ENCODE measurements at places on chromosomes 4 and X.

- DNase-seq = no peak
Observed at GRCh38 chrX:5117816-5118215, 1110.9 kb downstream of the NLGN4X start.

- peak; percentile 29 for DNase-seq
Observed at GRCh38 chrX:45806410-45807121, 605.9 kb upstream of the DIPK2B start.

GRCh38 chrX:124605511-124605910 is 259.1 kb downstream of the SH2D1A start:
- no peak for DNase-seq

DNA sequence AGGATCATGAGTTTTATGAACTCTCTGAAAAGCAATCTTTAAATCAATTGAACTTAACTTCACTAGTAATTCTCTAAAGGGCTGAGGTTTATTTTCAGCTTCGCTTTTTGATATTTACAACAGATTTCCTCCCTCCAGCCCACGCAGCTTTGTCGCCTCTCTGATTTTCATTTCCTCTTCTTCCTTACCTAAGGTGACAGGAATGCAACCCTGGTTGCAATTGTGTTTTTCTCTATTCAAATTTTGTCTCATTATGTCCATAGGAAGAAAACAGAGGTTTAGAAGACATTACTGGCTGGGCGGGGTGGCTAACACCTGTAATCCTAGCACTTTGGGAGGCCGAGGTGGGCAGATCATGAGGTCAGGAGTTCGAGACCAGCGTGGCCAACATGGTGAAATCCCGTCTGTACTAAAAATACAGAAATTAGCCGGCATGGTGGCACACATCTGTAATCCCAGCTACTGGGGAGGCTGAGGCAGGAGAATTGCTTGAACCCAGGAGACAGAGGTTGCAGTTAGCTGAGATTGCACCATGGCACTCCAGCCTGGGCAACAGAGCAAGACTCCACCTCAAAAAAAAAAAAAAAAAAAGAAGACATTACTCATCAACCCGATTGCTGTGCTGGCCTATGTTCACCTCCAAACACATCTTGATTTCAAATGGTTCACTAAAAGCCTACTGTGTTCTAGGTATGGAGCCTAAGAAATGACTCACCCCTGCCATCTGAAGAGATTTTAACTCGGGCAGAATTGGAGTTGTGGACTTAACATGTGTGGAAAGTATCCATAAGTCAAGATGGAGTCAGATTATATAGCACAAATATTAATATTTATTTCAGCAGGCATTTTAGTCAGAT is 36.8 kb downstream of the VSIG4 start:
- no peak for DNase-seq

GRCh38 chr4:158020176-158020575 is 152.6 kb downstream of the GASK1B start:
- DNase-seq = no peak

- no peak for DNase-seq
Observed at GRCh38 chr4:121451310-121451709, 70.5 kb upstream of the QRFPR start.

DNA sequence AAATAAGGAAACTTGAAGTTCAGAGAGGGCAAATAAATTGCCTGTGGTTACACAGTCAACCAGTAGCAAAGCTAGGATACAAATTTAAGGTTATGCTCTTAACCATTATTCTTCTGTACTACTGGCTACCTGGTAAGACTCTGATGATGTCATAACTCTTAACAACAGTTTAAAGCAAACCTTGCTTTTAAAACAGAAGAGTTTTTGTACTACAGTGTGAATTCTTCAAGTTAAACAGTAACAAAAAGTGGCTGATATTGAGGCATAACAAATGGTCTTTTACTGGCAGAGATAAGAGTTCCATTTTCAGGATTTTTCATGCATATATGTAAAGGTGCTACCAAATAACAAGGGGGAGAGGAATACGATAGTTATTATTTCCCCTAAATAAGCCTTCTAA is 23.4 kb downstream of the TAB3 start:
- no peak for DNase-seq

GRCh38 chr4:53702334-53703266 is 111.3 kb upstream of the LNX1 start:
- no peak for DNase-seq

- peak; percentile 28 for DNase-seq
Observed at GRCh38 chrX:71998836-71999509, 88.3 kb downstream of the NHSL2 start.

DNA sequence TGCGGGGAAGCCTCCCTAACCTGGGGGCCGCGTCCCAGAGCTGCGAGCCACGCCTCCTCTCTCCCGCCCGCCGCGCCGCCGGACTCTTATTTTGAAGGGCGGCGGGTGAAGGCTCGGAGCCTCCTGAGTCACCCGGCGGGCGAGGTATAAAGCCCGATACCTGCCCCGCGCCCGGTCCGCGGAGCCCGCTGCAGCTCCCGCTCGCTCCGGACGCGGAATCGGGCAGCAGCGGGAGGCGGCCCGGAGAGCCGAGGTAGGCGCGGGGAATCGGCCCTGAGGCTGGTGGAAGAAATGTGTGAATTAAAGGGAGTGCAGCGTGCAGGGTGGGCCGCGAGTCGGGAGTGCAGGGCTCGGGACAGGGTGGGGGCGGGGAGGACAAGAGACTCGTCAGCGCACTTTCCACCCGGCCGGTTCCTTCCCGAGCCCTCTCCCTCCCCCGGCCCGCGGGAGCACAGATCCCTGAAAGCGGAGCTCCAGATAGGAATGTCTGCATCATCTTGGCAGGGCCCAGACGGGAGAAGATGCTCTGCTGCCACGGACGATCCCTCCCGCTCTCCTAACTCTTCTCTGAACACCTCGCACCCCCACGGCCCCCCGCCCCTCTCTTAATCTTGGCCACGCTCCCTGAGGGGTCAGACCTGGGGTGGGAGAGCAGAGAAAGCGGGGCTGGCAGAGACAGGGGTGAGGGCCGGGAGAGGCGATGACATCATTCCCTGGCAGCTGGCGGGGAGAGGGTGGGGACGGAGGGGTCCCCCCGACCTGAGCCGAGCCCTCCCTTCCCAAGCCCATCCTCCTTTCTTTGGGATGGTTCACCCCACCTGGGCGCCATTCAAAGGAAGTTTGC is 177.9 kb downstream of the CBR4 start:
- DNase-seq = peak; percentile 74

- no peak for DNase-seq
Observed at GRCh38 chr4:71609651-71610050, 174.2 kb downstream of the GC start.

GRCh38 chr4:57119054-57119651 is 9.0 kb upstream of the IGFBP7 start:
- DNase-seq = no peak

- DNase-seq = no peak
Observed at GRCh38 chrX:115940888-115941332, 229.6 kb upstream of the AGTR2 start.

- no peak for DNase-seq
Observed at GRCh38 chrX:28321286-28321685, 266.0 kb upstream of the IL1RAPL1 start.

DNA sequence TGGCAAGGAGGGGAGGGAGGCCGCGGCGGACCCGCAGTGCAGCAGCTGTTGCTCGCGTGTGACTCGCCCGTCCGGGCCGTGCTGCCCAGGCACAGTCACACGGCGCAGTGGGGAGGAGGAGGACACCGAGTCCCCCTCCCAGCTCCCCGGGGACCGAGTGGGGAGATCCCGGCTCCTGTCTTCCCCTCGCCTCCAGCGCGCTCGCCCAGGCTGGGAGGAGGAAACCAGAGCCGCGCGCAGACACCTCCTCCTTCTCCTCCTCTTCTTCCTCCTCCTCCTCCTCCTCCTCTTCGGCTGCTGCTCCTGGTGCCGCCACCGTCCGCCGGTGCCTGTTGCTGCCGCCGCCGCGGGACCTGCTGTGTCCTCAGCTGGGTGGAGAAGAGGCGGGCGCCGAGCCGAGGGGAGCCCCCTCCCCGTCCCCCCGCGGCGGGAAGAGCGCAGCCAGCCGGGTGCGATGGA is at the start of gene TBC1D1:
TBC1D1 (plus strand) TSS at position 284 of the 459 bp plus-strand sequence. CDS start 11,012 bp downstream, outside the sequence.
- DNase-seq = peak; percentile 64

- peak; percentile 29 for DNase-seq
Observed at GRCh38 chr4:39637586-39638353, 895 bp downstream of the SMIM14 start.

GRCh38 chr4:5504486-5504885 is 203.9 kb downstream of the EVC2 start:
- DNase-seq = no peak

- DNase-seq = no peak
Observed at GRCh38 chr4:110184140-110184790, 14.2 kb downstream of the ELOVL6 start.

DNA sequence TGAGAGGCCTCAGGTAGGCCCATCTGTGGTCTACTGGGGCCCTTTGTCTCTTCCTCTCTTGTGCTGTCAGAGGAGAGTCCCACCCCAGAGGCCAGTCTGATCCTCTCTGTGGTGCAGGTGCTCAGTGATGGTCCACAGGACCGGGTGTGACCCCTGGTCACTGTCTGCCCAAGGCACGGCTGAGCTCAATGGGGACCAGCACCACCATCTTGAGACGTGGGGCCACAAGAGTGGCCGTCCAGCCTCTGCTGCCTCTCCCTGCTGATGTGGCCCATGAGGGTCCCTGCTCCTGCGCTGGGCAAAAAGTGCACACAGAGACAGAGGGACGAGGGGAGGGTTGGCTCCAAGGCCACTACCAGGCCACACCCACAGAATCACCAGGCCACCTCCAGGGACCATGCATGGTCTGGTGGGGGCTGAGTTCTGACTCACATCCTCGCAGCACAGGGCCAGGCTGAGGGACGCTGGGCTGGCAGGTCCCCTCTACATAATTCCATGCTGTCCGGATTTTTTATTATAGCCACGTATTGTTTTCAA is 88.3 kb downstream of the FAM53A start:
- DNase-seq = no peak

DNA sequence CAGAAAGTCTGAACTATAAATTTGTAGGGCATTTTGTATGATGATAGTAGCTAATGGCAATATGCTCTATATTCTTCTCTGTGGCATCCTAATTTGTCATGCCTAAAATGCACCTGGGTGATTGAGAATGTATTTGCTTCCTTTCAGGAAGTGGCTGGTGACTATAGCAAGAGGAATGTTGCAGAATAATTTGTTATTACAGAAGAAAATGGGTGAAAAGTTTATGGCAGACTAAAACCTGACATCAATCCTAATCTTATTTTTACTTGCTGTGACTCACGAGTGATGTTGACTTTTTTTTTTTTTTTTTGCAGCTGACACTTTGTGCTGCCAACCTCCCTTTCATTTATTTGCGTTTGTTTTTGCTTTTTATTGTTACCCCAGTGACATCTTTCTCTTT is 141.1 kb downstream of the MSL3 start:
- DNase-seq = no peak

DNA sequence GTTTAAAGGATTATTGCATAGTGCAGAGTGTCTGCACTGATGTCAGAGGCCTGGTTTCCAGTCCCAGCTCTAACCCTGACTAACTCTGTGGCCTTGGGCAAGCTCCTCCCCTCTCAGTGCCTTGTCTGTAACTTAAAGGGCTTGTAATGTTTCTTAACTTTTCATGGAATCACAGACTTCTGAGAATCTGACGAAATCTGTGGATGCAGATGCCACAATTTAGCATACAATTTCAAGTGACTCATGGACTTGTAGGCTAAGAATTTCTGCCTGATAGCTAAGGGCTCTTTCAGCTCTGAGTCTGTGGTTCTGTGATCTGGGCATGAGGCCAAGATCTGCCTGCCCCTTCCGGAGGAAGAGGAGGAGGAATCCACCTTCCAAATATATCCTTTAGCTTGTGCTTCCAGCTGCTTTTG is 236.9 kb downstream of the AR start:
- DNase-seq = peak; percentile 2

DNA sequence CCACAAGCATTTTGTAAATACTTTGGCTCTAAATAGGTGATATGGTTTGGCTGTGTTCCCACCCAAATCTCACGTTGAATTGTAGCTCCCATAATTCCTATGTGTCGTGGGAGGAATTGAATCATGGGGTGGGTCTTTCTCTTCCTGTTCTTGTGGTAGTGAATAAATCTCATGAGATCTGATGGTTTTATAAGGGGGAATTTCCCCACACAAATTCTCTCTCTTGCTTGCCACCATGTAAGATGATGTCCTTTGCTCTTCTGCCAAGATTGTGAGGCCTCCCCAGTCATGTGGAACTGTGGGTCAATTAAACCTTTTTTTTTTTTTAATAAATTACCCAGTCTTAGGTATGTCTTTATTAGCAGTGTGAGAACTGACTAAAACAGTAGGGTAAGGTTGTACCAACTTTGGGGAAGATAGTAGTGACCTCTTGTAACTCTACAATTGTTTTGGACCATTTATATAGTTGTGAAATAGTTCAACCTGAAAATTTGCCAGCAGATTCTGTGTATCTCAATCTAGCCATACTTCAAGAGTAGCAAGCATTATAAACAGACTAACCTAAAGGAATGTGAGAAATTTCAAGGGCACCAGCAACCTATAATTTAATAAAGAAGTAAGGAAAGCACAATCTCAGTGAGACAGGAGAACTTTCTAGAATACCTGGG is 727.8 kb downstream of the GRID2 start:
- no peak for DNase-seq

- DNase-seq = no peak
Observed at GRCh38 chr4:79850626-79851025, 222.4 kb downstream of the ANTXR2 start.

GRCh38 chr4:53321151-53321983 is 44.5 kb downstream of the SCFD2 start:
- DNase-seq = no peak

GRCh38 chrX:49910344-49910743 is 12.1 kb upstream of the CLCN5 start:
- DNase-seq = peak; percentile 9

DNA sequence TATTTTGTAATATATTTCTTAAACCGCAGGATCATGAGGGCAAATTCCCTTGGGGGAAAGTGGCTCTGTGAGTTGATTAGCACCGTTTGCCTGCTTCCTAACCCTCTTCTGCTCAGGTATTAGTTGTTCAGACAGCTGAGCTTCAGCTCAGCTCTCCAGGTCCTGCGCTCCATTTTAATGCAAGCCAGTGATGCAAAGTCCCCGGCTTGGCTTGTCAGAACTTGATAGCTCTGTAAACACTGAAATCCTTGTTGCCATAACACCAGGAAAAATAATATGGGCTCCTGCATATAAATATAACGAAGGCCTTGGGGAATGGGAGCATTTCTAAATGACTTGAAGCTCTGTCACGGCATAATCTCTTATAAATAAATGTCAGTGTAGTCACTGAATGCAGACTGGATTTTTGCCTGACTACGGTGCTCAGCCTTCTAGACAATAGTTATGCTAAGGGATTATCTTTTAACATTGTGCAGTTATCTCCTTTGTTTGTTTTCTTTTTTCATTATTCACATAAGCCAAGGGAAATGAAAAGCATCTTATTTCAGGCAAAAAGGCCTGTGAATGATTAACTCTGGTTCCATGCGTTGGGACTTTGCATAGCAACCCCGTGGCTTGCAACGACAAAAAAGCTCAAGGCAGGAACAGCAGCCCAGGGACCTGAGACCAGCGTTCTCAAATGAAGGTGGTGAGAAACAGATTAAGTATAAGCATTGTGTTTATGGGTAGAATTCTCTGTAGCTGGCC is 253.2 kb downstream of the SPRY1 start:
- no peak for DNase-seq

- DNase-seq = no peak
Observed at GRCh38 chr4:95214408-95214807, 334.4 kb downstream of the UNC5C start.

All from stimulated activated naive CD8-positive, alpha-beta T cell treated with anti-CD3 and anti-CD28 coated beads, Interleukin-15, Interleukin-2, amounts not matched to agents 100 U/mL and 50 U/mL, for 24 hours (primary cell).